Stimulated activated CD4-positive, alpha-beta T cell treated with anti-CD3 and anti-CD28 coated beads, TNF-alpha, amount 100 ng/mL, for 1 hour (primary cell): ENCODE measurements at places on chromosomes 11 and 22.

DNA sequence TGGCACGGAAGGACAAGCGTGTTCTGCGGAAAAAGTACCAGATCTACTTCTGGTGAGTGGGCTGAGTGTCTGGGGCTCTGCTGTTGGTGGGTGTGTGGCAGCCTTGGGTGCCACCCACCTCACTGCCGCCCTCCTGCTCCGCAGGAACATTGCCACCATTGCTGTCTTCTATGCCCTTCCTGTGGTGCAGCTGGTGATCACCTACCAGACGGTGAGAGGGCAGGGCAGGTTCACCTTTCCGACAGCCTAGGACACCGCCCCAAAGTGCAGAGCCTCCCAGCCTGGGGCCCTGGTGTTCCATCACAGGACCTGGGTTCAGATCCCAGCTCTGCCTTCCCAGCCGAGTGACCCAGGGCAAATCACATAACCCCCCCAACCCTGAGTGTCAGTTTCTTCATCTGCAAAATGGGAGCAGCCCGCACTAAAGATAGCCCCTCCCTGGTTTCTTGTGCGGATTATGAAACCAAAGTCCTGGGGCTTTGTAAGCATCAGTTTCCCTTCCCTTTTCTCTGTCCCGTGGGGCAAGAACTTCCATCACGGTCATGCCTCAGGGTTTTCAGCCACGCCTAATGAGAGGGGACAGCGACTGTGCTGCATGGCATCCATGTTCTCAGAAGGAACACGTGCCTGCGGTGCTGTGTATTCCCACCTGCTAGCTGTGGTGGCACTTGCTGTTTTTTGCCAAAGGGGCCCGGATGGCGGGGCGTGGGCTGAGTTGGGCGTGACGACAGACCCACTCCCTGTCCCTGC, 9.8 kb upstream of the TAGLN start:
- no peak for DNase-seq

- no peak for DNase-seq
Observed at GRCh38 chr11:61543606-61544306, 35.2 kb downstream of the LRRC10B start.

- no peak for DNase-seq
Observed at GRCh38 chr22:43706151-43706550, 106.0 kb downstream of the EFCAB6 start.

DNA sequence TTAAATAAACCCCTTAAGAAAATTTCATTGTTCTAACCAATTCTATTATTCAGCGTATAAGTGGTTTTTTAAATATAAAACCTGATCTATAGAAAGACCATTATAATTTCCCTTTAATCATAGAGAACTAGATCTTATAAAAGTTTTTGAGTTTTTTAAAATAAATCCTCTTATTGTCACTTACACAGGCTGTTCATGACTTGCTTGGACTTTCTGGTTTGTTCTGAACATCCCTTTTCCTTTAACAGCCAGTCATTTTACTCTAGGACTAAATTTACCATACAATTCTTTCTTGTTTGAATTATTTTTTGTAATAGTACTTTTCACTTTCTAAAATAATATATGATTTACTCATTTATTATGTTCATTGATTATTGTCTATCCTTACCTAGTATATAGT, 4.7 kb downstream of the NXPE2 start:
- DNase-seq = no peak

DNA sequence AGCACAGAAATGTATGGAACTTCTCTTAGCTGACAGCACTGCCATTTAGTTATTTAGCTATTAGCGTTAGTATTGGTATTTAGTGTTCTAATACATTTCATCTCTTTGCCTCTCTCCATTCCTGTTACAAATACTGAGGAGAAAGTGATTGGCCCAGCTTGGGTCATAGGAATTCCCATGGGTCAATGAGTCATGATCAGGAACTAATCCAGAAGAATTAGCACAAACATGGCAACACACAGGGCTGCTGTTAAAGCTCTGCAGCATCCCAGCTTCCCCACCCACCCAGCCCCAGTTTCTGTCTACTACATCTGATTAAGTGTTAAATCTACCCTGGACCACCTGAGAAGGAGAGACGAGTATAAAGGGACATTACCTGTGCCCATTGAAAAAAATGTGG, 36.1 kb downstream of the PDGFD start:
- DNase-seq = no peak

- no peak for DNase-seq
Observed at GRCh38 chr11:86395061-86395551, 20.4 kb downstream of the CCDC81 start.

DNA sequence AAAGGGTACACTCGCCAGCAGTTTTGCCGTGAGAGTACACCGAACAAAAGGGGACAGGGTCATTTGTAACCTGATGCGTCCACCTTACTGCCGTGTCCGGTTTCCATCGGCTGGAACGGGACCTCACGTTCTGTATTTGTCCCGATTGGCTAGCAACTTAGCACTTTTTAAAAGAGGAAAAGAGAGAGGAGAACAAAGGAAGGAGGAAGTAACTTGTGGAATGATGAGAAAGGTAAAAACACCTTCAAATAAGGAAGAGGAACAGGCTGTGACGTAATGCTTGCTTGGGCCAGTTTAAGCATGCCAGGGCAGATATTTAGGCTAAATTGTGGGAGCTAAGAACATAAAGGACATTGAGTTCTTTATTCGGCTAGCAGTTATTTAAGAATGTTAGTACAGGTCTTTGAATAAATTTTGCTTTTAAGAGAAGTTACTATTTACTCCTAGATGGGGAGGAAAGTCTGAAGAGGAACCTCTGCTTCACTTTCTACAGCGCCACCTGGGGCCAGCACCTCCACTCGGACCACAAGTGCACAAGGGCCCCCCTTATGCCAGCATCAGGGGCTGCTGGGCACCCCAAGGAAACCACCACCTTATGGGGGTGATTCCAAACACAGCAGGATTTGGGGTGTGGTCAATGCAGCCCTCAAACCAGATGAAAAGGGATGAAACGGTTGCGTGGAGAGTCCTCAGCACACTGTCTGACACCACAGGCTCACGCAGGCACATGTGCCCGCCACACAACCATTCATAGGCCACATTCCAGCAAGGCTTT, 5.8 kb downstream of the ARSA start:
- no peak for DNase-seq

GRCh38 chr11:80041136-80042000, 600.5 kb upstream of the TENM4 start:
- no peak for DNase-seq

- no peak for DNase-seq
Observed at GRCh38 chr11:119056421-119056999, 495 bp downstream of the HYOU1 start.

GRCh38 chr11:65386307-65387140, at the start of gene FRMD8:
FRMD8 (plus strand) TSS chr11:65386637; CDS start chr11:65387037, 400 bp downstream.
- peak; percentile 76 for DNase-seq

GRCh38 chr11:61776561-61777075, 15.8 kb downstream of the TMEM258 start:
- peak; percentile 45 for DNase-seq

- DNase-seq = no peak
Observed at GRCh38 chr11:105582497-105582896, 27.4 kb upstream of the GRIA4 start.

GRCh38 chr11:100851584-100852152, 164.6 kb downstream of the ARHGAP42 start:
- DNase-seq = no peak

GRCh38 chr22:48825802-48826520, 1001.7 kb downstream of the BRD1 start:
- DNase-seq = no peak

DNA sequence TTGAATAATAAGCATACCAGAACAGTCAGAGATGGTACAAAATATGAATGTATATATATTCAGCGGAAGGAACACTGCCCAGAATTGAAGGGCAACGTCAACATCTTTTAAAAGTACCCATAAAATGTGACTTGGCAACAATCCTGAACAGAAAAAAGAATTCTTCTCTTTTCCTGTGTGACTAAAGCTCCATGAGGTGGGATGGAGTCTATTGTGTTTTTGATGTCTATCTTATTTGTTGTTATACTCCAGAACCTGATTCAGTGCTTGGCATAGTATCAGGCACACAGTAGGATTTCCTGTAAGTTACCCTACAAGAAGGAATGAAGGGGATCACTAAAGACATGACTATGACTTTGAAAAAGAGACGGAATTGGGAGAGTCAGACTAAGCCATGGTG, 10.3 kb downstream of the LDLRAD3 start:
- no peak for DNase-seq

DNA sequence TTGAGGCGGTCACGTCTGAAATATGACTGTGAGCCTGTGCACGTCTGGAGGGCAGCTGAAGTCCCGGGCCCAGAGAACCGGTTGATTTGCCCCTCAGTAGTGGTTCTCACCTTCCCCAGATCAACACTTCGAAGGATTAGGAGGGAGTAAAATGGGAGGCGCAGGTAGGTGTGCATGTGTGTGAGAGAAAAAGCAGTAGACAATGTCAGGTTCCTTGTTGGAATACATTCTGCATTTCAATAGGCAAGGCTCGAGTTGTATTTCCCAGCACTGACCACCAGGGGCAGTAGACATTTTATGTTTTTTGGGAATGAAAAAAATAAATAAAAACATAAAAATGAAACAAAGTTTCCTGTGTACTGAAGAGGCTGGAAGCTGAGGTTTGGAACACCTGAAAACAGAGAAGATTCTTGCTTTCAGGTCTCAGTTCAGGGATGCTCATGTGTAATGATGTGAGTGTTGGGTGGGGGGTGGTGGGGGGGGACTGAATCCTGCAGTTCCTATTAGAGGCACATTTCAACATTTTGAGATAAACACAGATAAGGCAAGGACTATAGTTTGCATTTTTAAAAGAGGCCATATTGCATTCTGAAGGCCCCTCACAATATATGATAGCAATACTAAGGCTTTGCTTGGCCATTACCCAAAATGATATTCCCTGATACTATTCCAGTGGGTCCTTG, 333.9 kb downstream of the CADM1 start:
- DNase-seq = no peak

DNA sequence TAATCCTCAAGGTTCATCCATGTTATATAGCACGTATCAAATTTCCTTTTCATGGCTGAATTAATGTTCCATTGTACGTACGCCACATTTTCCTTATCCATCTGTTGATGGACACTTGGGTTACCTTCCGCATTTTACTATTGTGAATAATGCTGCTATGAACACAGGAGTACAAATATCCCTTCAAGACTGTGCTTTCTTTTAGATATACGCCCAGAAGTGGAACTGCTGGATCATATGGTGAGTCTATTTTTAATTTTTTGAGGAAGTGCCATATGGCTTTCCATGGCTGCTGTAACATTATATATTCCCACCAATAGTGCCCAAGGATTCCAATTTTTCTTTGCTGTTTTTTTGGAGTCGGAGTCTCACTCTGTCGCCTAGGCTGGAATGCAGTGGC, 6.0 kb downstream of the MRPL40 start:
- no peak for DNase-seq

DNA sequence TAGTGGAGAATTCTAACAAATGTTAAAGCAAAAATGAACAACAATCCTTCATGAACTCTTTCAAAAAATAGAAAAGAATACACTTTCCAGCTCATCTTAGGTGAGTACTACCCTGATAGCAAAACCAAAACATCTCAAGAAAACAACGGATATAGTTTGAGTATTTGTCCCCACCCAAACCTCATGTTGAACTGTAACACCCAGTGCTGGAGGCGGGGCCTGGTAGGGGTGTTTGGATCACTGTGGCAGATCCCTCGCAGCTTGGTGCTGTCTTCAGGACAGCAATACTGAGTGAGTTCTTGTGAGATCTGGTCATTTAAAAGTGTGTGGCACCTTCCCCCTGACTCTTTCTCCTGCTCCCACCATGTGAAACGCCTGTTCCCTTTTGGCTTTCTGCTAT, 27.0 kb downstream of the NCAPD3 start:
- no peak for DNase-seq

DNA sequence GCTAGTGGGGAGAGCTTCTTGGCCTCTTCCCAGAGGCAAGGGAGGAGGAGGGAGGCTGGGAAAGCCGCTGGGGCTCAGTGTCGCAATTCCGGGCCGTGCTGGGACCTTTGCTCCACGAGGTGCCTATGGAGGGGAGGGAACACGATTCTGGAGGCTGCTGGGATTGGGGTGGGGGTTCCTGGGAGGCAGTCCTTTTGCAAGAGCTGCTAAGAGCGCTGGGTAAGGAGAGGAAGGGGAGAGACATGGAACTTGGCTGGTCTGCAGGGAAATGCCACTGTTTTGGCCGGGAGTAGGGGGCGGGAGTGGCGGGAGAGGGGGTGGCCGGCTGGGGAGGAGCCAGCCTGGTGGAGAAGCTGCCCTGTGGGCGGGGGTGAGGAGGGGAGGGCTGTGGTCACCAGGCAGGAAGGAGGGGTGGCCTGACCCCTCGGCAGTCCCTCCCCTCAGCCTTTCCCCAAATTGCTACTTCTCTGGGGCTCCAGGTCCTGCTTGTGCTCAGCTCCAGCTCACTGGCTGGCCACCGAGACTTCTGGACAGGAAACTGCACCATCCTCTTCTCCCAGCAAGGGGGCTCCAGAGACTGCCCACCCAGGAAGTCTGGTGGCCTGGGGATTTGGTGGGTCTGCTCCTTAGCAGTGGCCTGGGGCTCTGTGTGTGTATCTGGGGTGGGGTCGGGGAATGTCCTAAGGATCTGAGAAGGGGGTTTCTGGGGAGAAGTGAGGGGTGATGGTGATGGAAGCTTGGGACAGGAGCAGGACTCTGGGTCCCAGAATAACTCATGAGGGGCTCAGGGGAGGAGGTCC, at the start of gene NR1H3:
TSS of gene NR1H3 (plus strand) at position 480 of the 800 bp plus-strand sequence. CDS start 1,221 bp downstream, outside the sequence.
- DNase-seq = no peak

DNA sequence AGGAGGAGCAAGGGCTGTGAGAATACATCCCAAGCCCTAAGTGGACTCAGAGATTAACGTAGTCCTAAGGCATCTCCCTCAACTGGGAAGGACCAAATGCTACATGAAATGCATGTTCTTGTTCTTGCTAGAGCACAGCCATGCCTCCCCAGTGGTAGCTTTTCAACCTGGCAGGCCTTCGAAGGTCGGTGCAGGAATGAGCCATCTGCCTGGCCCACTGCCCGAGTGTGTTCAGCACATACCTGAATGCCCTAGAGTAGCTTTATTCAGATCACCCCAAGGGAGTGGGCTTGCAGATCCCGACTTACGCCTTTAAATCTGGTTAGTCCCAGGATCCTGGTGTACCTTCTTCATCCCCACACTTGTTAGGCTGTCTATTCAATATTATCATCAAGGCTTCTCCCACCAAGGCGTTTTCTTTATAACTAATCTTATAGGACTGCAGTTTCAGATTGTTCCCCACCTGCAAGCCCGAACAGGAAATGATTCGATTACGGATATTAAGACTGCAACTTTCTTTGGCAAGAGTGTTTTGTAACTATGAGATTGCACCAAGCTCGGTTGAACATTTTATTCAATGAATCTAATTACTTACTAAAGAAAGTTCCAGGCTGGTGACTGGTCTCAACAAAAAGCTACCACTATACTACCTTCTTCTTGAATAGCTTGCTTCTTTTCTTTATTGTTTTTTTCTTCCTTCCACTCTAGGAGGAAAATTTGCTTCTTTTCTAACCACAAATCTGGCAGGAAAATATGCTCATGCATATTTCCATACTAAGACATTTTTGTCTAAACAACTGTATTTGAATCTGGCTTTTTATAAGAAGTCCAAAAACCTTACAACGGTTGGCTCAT, 115.6 kb downstream of the SGSM3 start:
- no peak for DNase-seq

GRCh38 chr11:124928942-124929665, 6.7 kb downstream of the HEPACAM start:
- DNase-seq = no peak
